Stimulated activated CD4-positive, alpha-beta T cell treated with anti-CD3 and anti-CD28 coated beads, Interleukin-12 subunit alpha, Interleukin-12 subunit beta, amount 100 ng/mL, for 24 hours (primary cell): ENCODE measurements at places on chromosomes 7 and 10.

DNA sequence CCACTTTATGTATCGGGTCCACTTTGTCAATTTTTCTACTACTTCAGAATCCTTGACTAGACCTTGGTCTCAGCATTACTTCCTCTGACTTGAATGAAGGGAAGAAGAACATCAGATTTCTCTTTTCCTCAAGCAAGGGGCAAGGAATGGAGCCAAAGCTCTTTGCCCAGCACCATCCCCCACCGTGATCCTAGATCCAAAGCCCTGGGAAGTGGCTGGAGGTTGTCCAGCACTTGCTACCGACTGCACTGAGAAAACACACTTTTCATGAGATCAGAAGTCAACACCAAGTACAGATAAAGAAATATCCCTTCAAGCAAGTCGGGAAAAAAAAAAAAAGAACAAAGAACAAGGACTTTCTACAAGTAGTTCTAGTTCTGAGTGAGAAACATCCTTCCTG lies 102.1 kb upstream of the DDC start:
- DNase-seq: no peak

DNA sequence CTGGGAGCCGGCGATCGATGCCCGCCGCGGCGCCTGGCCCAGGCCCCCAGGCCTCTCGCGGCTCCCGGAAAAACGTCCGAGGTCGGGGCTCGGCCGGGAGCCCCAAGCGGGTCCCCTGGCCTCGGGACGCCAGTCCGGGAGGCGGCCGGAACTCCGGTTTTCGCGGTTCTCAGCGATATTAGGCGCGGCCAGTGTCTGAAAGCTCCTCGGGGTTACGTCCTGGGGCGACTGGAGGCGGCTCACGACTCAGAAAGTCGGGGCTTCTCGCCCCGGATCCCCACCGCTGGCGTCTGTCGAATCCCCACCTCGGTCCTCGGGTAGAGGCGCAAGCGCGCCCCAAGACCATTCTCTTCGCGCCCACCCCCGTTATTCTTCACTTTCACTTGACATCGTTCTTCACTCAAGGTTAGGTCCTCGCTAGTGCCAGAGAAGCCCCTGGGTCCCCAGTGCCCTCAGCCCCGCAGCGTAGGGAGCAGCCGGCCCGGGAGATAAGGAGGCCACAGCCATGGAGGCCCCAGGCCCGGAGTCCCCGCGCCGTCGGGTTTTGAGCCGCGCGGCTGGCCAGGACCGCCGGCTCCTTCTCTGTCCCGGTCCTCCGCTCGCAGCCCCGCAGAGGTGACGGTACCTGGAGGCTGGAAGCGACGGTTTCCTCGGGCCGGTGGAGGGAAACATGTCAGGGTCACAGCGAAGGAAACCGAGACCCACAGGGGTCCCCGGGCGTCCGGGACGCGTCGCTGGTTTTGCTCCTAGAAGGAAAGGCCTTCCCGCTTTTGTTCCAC lies 35.2 kb upstream of the EBLN1 start:
- peak; percentile 19 for DNase-seq

- DNase-seq: no peak
Observed at GRCh38 chr7:43784030-43784584, 25.6 kb downstream of the BLVRA start.

DNA sequence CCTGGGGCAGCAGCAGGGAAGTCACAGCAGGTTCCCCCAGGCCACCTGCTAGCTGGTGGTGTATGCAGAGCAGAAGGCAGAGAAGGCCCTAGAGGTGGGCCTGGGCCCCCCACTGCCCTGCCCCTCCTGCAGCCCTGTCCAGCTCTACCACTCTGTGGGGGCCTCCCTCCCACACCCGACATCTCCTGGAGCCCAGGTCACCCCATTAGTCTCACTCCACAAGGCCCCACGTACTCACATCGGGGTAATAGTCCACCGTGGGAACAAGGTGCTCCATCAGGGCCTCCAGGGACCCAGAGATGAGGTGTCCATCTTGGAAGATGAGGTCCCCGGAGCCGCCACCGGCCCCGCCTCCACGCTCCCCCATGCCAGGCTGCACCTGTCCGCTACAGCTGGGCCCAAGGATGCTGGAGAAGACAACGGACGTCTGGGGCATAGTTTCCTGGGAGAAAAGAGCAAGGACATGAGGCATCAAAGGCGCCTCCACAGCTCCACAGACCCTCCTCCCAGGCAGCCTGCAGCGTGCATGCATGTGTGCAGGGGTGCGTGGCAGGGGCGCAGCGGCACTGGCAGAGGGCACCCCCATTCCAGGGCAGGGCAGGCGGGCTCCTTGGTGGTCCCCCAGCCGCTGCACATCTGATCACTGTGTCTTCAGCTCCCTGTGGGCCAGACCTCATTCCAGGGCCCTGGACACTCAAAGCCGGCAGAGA lies 61.0 kb downstream of the RASGEF1A start:
- DNase-seq: no peak

GRCh38 chr7:41185851-41186250 lies 517.0 kb downstream of the INHBA start:
- no peak for DNase-seq

DNA sequence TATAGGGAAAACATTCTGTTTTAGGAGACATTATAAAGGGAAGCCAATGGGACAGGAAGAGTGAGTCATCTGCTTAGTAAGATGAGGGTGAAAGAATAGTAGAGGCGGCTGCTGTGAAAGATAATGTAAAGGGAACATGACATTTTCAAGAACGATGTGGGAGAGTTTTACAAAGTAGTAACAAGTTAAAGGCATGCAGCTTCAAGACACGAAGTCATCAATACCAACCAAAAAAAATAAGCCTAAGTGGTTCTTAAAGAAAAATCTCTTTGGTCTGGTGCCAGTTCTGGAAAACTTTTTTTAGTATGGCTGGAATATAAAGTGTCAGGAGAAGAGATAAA lies 6.1 kb downstream of the GSTO1 start:
- DNase-seq: no peak

- DNase-seq: no peak
Observed at GRCh38 chr7:30176463-30177109, 41.8 kb downstream of the MTURN start.

GRCh38 chr7:32611201-32612099 lies 116.2 kb downstream of the AVL9 start:
- no peak for DNase-seq

DNA sequence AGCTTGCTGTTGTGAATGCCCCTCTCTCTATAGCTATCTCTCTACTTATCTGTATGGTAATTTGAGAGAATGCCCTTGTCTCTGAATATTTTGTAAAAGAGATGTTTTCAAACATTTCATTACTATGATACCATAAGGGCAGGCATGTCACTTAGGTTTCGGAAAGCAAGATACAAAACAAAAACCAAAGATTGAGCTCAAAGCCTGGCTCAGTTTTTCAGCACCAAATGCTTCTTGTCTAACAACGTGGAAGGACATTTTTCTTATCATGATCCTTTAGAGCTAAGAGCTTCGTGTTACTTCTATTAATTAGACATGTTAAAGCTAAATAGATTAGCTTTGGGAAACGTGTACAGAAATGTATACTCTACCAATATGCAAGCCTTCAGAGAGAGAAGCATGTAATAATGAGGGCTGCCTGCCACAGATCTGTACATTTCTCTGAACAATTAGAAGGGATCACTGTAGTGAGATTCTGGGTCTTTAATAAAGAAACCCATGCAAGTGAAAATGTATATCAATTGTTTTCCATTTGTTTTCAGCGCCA lies 148.9 kb downstream of the ARID5B start:
- DNase-seq: no peak

GRCh38 chr10:576130-576465 lies 113.4 kb downstream of the DIP2C start:
- no peak for DNase-seq

DNA sequence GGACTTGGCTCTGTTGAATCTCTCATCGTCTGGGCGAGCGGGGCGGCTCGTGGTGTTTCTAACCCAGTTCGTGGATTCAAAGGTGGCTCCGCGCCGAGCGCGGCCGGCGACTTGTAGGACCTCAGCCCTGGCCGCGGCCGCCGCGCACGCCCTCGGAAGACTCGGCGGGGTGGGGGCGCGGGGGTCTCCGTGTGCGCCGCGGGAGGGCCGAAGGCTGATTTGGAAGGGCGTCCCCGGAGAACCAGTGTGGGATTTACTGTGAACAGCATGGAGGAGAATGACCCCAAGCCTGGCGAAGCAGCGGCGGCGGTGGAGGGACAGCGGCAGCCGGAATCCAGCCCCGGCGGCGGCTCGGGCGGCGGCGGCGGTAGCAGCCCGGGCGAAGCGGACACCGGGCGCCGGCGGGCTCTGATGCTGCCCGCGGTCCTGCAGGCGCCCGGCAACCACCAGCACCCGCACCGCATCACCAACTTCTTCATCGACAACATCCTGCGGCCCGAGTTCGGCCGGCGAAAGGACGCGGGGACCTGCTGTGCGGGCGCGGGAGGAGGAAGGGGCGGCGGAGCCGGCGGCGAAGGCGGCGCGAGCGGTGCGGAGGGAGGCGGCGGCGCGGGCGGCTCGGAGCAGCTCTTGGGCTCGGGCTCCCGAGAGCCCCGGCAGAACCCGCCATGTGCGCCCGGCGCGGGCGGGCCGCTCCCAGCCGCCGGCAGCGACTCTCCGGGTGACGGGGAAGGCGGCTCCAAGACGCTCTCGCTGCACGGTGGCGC lies at the start of gene EN2:
Gene EN2, plus strand, starts transcription at position 19 of the 767 bp plus-strand sequence. Its CDS starts 249 bp downstream, at position 268.
- DNase-seq: no peak

DNA sequence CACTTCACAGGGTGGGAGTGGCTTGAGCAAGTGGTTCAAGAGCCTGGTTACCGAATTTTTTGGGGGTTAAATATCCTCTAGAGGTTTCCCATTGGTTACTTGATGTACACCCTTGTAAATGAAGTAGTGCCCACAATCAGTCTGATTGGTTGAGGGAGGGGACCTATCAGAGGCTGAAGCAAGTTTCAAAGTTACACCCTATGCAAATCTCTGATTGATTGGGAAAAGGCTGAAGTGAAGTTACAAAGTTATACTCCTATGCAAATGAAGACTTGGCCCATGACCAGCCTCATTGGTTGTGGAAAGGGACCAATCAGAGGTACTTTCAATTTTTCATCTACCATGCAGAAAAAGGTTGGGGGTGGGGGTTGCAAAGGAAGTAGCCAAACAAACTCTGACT lies 34.7 kb downstream of the UBE2D4 start:
- DNase-seq: no peak

- DNase-seq: no peak
Observed at GRCh38 chr7:44998153-44998871, 1.7 kb upstream of the CCM2 start.

- no peak for DNase-seq
Observed at GRCh38 chr10:130485236-130485957, 349.2 kb downstream of the GLRX3 start.

DNA sequence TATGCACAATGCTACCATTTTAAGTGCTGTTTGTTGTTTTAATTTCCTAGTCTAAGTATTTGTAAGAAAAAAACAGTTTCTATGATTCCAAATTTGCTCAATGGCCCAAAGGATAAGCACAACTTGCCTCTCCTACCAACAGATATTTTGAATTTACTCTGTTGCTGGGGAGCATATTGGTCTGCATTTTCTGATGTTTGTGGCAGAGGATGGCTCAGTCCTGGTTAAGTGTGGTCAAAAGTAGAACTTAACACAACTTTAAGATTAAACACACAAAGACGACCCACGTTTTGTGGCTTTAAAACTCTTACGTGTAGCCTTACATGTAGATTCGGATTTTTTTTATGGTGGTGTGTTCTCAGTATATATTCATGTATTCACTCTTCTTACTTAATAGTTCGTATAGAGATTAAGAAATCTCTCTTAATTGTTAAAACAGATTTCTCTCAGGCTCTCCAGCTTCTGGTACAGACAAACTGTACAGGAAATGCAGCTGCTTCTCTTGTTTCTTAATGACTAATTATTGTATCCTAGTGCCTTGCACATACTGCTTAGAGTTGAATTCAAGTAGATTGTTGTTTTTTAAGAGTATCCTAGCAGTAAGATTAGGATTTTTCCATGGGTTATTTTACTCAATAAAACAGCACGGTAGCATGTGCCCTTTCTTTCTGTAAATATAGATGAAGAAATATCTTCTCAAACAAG lies 86.2 kb downstream of the GPR85 start:
- no peak for DNase-seq

GRCh38 chr7:82105463-82105862 lies 335.6 kb upstream of the HGF start:
- DNase-seq: no peak

DNA sequence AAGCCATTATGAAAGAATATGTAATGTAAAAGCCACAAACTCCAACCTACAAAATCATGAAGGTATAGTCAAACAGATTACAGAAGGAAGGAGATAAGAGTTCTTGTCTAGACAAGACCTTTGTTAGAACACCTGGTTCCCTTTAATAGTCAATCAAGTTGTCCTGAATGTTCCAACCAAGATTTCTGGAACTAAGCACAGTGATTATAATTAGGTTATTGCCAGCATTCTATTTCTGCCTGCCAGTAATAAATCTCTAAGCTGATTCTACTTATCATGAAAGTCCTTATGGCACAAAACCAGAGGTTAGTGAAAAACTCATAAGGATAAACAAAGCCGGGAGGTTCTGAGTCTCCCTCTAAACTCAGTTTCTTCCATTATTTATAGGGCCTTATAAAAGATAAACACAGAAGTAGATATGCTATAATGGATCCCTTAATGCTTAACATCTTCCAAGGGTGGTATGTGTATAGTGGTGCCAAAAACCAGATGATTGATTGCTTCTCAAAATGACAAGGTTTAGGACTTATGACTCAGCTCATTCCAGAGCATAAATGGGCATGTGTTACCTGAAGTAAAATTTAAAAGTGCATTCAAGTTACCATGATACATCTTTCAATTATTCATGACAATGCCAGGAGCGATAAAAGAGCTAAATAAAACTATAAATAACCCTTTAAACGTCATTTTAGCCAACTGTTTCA lies 237.2 kb downstream of the CSTF2T start:
- no peak for DNase-seq

DNA sequence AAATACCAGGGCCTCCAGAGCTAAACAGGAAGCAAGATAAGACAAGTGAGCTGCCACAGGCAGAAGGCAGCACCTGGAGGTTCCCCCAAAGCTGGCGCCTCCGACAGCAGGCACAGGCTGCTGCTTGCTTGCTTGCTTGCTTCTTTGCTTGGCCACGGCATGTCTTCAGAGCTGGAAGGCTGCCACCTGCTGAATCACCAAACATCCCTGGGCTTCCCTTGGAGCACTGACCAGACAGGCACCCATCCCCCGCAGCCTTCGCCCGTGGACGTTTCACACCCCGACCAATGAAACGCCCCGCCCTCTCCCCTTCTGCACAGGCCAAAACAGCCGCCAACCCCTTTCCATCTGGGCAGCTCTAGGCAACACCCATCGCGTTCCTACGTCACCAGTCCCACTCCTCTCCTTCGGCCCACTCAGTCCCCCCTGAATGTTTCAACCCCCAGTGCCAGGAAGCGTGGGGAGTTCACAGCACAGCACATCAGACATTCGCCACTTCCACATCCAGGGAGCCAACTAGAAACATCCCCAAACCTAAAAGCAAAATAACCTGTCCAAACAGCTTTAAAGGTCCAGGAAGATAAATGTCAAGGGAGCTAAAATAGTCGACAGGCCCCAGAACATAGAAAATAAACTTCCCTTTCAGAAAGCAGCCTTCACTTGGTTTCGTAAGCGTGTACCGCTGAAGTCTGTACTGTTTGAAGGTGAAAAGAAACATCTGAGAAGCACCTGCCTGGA lies 1.6 kb downstream of the SGMS1 start:
- peak; percentile 30 for DNase-seq
